ENCODE measurements at places on chromosomes 3 and 15.

DNA sequence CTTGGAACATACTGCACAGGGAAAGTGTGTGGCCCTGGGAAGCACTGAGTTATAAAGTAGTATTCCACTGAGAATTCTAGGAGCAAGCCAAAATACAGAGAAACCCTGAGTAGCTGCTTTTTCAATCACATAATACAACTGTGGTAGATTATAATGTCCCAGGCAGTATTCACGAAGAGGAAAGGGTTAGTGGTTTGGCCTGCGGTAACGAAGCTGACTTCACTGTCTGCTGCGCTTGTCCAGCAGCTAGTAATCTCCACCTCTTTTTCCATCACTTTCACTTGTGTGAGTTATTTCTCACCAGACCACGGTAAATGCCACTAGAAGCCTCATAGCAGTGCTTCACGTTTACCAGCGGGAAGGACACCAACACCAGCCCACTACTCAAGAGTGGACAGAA lies 34.4 kb downstream of the RPL39L start:
- no peak for DNase-seq

GRCh38 chr3:45126730-45127129 lies 19.4 kb downstream of the CDCP1 start:
- no peak for DNase-seq

DNA sequence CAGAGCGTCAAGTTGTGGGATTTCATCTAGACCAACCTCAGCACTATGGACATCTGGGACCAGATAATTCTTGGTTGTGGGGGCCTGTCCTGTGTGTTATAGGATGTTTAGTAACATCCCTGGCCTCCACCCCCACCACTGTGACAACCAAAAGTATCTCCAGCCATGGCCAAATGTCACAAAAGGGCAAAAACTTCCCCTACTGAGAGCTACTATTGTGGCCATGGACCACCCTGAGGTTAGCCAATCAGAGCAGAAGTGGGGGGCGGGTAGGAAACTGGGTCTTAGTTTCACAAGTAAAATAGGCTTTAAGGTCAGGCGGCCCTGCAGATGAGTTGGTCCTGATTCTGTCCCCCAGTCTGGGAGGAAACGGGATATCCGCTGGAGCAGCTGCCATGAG lies 25.4 kb downstream of the KIF7 start:
- DNase-seq: no peak

GRCh38 chr15:90903733-90904536 lies 833 bp downstream of the MAN2A2 start:
- DNase-seq: no peak

DNA sequence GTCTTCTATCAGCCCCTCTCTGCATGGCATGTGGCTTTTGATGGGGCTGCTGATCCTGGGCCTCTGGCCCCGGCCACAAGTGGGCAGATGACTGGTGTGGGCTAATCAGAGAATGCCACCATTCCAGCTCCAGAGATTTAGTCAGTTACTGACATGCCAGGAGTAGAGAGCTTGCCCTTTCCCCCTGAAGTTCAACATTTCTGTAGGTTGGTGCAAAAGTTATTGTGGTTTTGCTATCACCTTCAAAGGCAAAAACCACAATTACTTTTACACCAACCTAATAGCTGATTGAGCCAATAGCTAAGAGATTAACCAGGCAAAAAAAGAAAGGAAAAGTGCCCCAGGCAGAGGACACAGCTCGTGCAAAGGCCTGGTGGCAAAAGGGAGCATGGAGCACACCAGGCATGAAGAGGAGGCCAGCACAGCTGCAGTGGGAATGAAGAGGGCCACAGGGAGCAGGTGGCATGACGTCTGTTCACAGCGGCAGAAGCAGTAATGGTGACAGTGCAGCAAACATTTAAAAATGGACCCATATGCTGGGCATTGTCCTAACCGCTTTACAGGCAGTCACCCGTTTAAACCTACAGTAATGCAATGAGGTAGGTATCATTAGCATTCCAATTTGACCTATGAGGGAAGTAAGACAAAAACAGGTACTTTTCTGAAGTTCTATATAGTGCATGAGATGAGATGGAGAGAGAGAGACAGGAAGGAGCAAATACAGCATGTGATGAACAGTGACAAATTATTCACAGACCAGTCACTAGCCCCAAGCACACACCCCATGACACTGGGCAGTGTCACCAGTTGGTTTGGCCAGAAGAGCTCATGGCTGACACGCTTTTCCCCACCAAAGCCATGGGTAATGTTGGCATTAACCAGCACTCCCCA lies 373.0 kb upstream of the PROK2 start:
- DNase-seq: no peak

DNA sequence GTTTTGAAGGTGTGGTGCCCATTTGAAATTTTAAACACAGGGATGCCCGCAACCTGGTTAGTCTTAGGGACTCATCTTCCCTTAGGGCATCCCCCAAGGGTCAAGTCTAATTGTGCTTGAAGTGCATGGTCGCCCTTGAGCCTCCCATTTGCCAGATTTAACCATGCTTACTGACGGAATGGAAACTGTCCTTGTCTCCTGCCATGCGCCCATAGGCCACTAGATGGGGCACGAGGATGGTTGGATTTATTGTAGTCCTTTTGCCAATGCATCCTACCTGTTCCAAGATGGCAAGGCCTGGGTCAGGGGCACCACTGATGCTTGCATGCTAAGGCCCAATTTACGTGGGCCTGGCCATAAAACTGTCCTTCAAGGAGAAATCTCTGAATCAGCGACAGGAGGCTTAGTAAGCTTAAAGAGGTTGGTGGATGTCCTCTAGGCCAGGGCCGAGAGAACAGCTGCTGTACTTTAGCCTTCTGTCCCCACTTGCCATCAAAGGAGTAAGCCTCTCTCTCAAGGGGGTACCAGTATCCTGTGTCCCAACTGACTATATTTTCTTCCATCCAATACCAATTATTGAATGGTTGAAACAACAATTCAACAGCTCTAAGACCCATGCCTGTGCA lies 355.4 kb downstream of the OTOL1 start:
- DNase-seq: peak; percentile 2

DNA sequence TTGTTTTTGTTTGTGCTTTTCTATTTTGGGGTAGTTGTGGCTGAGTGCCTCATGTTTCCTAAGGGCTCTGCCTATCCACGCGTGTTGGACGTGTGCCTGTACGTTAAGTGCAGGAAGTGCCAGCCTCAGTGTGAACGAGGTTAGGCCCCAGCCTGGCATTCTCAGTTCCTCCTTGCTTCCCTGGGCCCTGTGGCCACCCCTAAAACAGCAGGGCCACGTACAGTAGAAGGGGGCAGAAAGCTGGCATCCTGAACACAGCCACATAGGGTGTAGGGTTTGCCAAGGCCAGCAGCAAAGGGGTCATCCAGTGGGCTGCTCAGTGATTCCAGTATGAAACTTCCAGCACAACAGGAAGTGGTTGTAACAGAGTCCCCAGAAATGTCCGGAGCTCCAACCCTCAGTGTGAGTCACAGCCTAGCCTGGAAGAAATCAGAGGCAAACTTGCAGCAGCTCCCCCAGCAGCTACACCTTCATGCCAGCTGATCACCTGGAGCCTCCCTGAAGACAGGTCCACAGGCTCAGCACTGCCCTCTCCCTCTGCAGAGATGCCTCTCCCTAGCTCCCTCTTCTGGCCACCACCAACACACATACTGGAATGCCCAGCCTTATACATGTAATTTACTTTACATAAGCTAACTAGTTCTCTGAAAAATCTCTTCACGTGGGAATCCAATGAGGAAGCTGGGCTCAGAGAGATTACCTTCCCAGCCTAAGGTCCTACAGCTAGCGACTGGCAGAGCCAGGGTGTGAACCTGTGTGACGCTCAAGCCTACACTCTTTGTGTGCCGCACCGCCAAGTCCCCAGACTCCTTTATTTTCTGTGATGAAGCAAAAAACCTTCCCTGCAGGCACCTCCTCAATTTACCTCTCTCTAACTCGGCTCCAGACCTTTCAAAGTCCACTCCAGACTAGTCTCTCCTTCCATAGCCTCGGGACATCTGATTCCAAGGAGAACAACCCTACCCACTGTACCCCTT lies 26.6 kb downstream of the ILDR1 start:
- peak; percentile 20 for DNase-seq

DNA sequence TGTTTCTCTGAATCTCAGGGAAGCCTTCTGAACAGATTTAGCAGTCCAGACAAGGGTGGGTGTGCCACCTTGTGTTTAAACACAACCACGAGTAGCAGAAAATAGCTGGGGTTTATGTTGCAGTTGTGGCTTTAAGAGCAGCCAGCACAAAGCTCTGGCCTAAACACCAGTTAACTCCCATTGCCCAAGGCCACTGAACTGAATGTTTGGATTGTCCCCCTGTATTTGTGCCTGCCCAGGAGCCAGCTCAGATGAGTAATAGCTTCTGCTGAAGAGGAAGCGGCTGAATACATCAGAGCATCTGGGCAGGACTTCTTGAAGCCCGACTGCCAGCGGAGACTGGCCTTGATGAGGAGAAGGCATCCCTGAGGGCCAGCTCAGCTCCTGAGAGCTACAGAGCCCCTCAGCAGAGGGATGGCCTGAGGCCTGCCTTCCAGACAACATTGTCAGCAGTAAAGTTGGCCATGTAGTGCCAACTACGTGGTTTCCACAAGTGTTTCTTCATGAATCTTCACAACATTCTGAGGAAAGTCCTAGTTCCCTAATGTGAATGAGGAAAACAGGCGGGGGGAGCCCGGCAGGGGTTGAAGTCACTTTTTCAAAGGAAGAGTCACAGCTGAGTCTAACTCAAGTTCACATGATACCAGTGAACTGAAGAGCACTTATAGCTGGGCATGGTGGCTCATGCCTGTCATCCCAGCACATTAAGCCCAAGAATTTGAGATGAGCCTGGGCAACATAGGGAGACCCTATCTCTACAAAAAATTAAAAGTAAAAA lies 65.8 kb upstream of the ZBTB38 start:
- no peak for DNase-seq

DNA sequence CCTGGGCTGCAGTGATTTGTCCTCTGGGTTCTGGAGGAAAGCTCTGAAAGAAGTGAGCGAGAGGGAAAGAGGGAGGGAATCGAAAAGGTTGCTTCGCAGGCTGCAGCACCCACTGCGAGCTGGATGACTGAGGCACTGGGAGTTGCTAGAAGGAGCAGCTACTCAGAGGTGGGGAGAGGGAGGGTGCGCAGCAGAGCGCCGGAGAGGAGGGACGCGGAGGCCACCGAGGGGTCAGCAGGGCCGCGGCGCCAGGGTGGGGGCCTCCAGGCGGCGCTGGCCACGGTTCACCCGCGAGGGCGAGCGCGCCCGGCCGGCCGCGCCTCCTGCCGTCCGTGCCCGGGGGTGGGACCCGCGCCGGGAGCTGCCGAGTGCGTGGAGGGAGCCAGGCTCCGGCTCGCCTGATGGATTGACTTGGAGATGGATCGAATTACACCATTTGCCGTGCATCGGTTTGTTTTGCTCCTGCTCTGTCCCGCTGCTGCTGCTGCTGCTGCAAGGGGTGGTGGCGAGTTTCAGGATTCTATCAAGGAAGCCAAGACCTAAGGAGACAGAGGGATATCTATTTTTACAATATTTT lies at the start of gene SEMA6D:
TSS of gene SEMA6D (plus strand) at position 470 of the 577 bp plus-strand sequence. CDS start 42,294 bp downstream, outside the sequence.
- DNase-seq: peak; percentile 58

GRCh38 chr3:48504051-48504946 lies at the start of gene SHISA5:
SHISA5 (minus strand) TSS chr3:48504174; CDS start chr3:48504094, 80 bp downstream.
- DNase-seq: peak; percentile 36
